ENCODE measurements at places on chromosomes 1 and 21. TPM values are rescaled to one million over a fixed set of nuclear protein-coding genes. Genes with fewer than 3 reads are reported as not detected.

TMEM69 gene
- 10.0 TPM for total RNA-seq

CDA gene
- total RNA-seq: 1.9 TPM

LCE1D gene
- total RNA-seq: not detected

ETS2 gene
- 36.7 TPM for total RNA-seq

KDF1 gene
- not detected for total RNA-seq

TRIM67 gene
- not detected for total RNA-seq

SPATA46 gene
- total RNA-seq: not detected

DNA sequence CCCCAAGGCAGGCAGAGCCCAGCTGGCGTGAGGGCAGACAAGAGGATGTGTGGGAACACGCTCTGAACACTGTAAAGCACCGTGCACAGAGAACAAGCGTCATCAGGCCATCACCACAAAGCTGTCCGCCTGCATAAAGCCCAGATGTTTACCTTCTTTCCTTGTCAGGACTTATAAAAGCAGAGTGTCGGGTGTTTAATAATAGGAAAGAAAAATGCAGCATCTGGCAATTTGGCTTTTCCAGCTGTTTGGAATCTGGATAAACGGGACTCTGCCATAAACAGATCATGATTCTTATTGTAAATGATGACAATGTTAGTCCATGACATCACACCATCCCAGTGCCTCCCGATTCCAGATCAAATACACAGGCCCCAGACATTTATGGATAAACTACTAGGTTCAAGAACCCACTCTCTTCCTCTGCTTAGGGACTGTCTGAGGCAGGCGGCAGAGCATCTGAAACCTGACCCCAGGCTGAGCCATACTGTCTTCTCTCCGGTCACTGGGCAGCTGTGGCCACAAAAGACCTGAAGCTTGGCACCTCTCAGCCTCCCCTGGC lies 4.2 kb downstream of the GLIS1 start:
- peak; percentile 88 for DNase-seq

GRCh38 chr21:29085106-29085752 lies 11.8 kb upstream of the CCT8 start:
- no peak for DNase-seq

GRCh38 chr1:94250341-94250740 lies 13.0 kb upstream of the ARHGAP29 start:
- no peak for DNase-seq

DNA sequence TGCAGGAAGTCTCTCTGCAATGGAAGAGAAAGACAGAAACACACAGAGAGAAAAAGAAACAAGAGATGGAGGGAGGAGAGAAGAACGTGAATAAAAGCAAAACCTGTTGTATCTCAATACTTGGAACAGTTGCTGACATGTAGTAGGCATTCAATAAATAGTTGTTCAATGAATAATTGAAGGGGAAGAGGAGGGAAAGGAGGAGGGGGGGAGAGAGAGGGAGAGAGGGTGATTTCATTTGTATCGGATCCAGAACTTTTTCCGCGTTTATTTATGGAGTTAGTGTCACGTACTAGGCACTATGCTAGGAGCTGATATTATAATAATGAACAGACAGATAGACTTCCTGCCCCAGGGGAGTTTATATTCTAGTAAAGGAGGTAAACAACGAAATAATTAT lies 144.1 kb downstream of the OMA1 start:
- DNase-seq: peak; percentile 7

DNA sequence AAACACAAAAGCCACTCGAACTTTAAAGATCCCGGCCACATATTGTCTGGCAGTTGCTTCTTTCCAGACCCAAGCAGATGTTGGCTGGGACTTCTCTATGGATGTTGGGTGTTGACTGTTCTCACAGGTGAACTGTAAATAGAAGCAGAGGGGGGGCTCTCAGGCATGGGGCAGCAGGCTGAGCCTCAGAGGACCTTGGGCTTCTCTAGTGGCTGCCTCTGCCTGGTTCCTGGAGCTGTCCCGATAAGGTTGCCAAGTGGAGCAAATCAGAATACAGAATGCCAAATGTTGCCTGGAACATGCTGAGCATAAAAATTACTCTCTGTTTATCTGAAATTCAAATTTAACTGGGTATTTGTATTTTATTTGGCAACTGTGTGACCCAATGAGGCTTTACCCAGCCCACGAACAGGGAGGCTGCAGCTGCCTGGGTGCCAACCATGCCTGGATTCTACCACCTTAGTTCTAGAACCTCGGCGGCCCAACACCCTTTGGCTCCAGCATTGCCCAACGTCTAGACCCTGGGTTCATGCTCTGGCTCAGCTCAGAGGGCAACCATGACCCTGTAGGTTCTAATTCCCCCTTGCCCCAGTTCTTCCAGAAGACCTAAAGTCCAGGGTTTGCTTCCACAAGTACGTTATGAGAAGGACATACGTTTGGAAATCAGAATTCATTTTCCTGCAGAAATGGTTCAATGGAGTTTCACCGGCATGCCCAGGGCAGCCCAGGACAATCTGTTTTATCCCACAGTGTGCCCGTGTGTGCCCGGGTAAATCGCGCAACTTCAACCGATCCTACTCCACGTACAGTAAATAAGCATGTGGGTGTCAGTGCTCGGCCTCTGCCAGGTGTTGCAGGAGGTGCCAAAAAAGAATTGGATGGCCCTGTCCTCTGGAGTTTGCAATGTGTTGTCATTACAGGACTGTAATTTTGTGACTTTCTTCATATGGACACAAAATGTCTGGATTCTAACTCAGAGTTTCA lies 5.4 kb upstream of the SLC45A1 start:
- no peak for DNase-seq

DNA sequence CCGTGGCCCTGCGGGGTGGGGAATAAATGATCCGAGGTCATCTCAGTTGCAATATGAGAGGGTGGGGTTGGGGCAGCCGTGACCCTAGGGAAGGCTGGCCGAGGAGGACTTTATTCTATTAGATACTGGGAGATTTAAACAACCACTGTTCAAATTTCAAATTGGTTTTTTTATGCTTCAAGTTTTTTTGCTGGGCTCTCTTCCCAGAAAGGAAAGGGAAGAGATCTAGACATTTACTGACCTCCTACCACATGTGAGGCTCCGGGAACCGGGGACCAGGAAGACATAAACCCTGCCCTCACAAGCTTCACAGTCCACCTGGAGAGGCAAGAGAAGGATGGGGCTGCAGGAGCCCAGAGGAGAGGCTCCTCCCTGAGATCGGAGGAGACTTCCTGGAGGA lies 207.3 kb downstream of the FOXD2 start:
- DNase-seq: no peak

GRCh38 chr1:109659997-109660690 lies 4.2 kb downstream of the GSTM4 start:
- DNase-seq: no peak

DNA sequence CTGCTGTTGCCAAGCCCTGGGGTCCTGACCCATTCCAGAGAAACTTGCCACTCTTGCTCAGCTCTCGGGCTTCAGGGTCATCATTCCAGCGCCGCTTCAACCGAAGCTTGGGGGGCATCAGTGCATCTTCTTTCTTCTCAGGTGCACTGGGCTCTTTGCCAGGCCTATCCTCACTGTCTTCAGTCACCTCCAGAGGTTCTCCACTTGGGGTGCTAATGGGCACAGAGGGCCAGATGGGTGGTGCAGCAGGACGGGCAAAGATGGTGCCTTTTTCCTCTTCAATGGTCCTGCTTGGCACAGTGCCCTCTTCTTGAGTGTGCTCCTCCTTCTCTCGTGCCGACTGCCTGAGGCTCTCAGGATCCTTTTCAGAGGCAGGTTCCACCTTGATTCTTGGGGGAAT lies 13.3 kb downstream of the ETV3 start:
- DNase-seq: no peak

GRCh38 chr1:54353959-54354358 lies 52.2 kb downstream of the SSBP3 start:
- DNase-seq: no peak

GRCh38 chr21:42548687-42549406 lies 35.2 kb downstream of the SLC37A1 start:
- DNase-seq: no peak

DNA sequence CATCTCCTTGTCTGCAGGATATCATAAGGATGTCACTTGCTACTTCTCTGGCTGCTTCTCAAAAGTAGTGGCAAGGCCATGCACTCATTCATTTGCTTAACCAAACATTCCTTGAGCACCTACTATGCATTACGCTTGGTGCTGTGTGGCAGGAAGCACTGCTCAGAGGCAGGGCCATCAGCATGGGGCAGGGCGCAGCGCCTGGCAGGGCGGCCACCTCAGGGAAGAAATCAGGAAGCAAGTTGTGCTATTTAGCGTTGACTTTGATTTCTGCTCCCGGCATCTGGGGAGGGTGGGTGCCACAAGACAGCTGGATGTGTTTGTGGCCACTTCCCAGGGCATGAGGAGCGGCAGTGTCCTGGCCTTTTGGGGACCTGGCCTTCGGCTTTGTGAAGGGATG lies 27.9 kb downstream of the PROK1 start:
- DNase-seq: no peak

GRCh38 chr21:46316708-46317324 lies 6.9 kb downstream of the C21orf58 start:
- DNase-seq: no peak

GRCh38 chr1:15249081-15249480 lies 2.1 kb downstream of the FHAD1 start:
- DNase-seq: no peak

GRCh38 chr21:39632796-39633442 lies 20.2 kb downstream of the B3GALT5 start:
- DNase-seq: peak; percentile 59

DNA sequence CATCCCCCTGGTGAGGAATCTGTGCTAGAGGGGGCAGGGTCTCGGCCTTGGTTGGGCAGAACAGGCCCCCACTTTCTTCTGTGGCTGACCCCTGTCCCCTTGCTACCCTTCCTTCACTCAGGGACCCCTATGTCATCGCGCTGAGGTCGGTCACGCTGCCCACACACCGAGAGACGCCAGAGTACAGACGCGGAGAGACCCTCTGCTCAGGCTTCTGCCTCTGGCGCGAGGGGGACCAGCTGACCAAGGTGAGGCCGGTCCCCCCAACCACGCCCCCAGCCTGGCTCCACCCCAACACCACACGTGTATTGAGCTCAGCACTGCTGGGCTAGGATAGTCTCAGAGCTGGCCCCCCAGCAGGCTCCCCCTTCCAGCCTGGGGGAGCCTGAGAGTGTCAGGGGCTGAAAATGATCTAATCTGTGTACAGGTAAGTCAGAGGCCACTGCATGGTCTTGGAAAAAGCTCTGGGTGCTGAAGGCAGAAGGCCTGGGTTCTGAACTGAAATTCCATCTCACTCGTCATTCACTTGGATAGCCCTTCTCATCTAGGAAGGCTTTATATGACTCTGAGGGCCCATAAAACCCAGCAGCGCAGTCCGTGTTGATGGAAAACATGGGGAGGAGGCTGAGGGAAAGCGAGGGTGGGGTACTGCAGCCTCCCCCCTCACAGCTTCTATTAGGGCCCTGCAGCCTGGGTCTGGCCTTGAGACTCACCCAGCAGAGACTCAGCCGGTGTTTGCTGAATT lies 15.3 kb downstream of the FAM151A start:
- no peak for DNase-seq

GRCh38 chr1:172599912-172600311 lies 59.0 kb upstream of the FASLG start:
- no peak for DNase-seq

DNA sequence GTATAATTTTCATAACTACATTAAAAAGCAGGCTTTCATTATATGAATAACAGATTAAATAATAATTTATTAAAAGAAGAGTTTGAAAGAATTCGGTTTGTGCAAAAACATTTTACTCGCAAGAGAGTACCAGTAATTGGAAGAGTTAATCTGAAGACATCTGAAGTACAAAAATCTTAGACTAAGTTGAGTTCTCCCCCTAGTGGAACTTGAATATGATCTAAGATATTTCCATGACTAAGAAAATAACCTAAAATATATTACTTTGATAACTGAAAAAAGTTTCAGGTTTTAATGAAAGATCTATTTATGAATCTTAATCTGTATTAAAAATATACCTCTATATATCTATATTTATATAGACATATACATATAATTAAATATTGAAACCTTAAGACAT lies 112.5 kb upstream of the GFI1 start:
- peak; percentile 46 for DNase-seq

DNA sequence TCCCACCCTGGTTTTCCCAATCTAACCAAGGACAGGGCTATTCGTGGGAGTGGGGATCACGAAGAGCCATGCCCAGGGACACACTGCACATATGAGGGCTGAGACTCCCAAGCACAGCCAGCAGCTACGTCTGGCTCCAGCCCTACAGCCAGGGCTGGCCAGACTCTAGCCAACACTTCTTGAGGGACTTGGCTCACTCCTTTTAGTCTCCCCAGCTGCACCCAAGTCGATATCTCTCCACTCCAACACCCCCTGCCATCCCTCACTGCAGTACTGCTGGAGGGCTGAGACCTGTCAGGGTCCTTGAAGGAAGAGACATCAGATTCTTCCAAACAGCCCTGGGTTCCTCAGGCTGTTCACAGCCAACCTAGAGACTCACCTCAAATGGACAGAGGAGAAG lies 62.6 kb downstream of the CD46 start:
- DNase-seq: no peak

DNA sequence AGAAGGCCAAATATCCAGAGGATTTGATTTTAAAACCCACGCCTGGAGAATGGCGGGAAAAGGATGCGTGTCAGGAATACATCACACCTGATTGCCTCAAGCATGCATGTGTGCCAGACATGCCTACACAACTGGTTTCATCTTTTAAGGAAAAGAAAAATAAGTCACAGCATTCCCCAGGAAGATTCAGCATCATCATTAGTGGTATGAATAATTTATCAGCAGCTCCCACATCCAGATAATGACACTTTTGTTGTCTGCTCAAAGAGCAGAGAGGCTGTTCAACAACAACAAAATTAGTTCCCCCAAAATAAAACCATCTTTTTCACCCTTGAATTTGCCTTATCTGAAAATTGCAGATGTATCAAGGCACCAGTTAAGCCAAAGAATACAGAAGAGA lies 328.6 kb upstream of the C1orf87 start:
- DNase-seq: no peak

DNA sequence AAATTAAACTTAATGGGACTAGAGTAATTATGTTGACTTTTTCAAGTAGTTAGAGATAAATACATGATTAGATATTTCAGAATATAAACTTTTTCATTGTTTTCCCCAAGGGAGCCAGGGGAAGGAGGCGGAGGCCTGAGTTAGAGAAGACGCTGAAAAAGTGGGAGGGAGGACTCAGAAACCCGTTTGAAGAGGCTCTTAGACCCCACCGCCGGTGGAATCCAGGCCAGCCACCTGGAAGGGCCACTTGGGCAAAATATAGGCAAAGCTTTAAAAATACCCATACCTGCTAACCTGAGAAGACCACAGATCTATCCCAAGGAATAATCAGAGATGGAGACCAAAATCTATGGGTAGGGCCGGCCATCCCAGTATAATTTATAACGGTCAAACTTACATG lies 242.6 kb downstream of the PTPRU start:
- DNase-seq: no peak

GRCh38 chr1:175174309-175175102 lies 18.1 kb downstream of the KIAA0040 start:
- DNase-seq: peak; percentile 38

- no peak for DNase-seq
Measured at GRCh38 chr1:50667272-50667671, 244.0 kb upstream of the DMRTA2 start.
